Activated CD8-positive, alpha-beta memory T cell treated with anti-CD3 and anti-CD28 coated beads for 1 hour (primary cell): ENCODE measurements at places on chromosomes 2 and 18.

DNA sequence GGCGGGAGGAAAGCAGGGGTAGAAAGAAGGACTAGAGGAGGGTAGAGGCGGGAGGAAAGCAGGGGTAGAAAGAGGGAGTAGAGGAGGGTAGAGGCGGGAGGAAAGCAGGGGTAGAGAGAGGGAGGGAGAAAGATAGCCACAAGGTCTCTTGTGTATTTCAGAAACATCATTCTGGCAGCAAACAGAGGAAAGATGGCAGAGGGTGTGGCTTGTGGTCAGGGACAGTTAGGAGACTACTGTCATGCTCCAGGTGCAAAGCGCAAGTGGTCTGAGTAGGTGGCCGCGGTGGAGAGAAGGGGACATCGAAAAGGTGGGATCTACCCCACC is 82.4 kb upstream of the TAF1B start:
- no peak for DNase-seq

DNA sequence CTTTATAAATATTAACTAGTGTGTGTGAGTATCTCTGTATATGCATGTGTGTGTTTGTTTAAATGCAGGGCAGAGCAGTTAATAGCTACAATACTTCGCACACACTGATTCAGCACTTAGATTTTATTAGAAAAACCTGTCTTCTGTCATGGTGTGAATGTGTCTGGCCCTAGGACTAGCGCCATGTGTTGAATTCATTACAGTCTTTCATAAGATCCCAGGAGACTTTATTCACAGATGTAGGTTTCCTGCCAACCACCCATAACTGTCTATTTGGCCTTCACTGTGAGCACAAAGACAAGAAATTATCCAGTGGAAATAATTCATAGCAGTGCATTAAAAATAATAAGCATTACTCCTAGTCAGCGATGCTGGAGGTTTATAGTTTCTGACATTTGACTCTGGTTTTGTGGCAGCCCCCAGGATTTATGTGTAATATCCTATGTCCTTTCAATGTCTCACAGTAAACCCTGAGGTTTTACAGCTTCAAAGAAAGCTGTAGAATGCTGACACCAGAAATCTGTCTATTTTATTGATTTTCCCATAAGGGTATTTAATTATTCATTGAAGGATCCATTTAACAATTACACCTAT is 93.9 kb downstream of the ZNF804A start:
- DNase-seq: no peak

DNA sequence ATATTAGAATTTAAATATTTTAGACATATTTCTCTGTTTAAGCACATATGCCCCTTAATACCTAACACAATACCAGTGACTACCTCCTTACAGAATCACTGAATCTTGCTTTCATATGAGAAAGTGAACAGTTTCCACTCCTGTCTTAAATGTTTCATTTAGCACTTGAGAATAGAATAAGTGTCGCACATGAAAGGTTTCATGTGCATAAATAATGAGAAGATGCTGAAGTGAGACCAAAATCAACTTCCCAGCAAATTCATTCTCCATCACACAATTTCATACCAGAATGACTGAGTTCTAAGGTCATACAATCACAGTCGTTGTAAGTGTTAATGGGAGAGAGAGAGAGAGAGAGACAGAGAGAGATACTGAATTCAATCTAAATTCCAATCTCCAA is 51.2 kb downstream of the ATIC start:
- DNase-seq: no peak

- no peak for DNase-seq
Observed at GRCh38 chr18:59639821-59640220, 57.4 kb downstream of the CCBE1 start.

DNA sequence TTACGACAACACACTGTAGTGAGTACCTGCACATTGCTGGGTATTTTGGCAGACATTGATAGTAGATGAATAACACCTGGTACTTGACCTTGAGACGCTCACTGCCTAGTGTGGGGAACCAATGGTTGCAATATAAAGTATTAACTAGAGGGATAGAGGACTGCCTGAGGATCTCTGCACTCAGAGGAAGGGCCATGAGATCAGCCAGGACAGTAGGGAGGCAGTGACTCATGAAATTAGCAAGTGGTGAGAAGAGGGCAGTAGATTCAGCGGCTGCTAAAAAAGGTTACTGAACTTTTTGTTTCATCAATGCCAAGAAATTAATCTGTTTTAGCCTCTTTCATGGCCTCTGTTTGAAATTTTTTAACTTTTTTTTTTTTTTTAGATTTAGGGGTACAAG is 250.8 kb upstream of the TCF4 start:
- DNase-seq: no peak

DNA sequence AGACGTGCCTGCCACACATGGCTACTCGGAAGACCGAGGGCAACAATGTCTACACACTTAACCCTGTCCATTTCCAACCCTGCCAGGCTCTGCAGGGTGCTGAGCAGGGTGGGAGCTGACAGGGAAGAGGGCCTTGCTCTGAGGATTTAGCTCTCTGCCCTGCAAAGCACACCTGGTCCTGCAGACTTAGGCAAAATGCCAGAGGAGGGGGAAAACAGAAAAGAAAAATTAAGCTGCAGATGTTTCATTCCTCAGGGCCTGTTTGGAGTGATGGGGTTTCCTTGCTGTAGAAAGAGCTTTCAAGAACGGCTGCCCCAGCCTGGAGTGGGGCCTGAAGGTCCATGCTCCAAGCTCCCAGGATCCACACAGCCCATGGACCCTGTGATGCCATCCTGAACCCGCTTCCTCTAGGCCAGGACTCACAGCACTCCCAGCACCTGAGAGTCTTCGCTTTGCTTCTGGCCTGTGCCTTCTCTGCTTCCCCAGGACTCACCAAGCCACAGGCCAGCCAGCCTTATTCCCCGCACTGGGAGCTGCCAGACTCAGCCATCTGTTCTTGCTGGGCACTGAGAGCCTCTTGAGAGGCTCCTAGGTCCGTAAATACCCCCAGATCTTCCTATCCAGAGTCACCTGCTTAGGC is 9.1 kb upstream of the TEX51 start:
- no peak for DNase-seq

DNA sequence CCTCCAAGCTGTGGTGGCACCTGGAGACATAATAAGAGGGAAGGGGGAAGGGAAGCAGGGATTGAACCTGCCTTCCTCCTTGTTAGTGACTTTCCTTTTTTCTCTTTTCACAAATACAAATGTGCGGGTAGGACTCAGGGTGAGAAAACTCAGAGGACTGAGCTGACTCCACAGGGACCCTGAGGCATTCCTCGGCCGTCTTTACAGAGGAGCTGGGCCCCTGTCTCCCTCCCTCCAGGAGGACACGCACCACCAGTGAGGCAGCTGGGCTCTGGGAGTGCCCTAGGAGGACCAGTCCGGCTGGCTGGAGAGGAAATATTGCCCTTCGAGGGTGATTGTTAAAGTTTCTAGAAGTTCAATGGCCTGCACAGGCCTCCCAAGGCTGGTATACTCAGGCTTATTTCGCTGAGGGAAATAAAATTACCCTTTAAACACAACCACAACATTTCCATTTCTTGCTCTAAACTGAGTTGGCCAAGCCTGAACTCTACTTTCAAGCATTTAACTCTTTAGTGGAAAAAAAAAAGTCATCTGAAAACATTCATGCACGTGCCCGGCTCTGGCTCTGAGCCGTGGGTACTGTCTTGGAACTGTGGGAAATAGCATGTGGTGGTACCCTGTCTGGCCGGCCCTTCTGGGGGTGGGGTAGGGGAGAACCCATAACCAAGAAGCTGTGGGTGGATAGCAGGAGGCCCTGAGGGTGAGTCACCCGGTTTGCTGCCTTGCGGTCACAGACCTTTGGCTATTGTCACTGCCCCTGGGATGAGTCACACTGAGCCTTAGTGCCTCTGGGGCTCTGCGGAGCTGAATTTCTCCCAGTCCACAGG is 116.0 kb downstream of the COPS8 start:
- DNase-seq: no peak

- no peak for DNase-seq
Observed at GRCh38 chr18:67652288-67652687, 135.8 kb upstream of the DSEL start.

GRCh38 chr18:57806201-57806977 is 3.3 kb upstream of the ATP8B1 start:
- DNase-seq: no peak

DNA sequence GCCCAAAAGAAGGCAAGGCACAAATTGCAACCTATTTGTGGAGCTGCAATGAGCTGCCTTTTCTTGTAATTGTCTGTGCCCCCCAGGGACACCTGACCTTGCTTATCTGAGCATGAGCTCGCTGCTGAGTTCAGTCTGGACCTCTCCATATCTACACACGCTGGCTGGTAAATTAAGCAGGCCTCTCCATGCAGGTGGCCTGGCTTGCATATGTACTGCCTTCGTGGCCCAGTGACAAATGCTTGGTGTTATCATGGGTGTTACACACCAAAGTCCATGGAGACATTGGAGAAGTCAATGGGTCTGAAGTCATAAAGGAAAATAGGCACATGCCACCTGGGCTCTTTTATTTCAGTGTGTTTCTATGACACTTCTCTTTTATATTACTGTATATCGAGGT is 121.2 kb downstream of the IRS1 start:
- no peak for DNase-seq
